ENCODE measurements at places on chromosomes 7 and 10. TPM values are rescaled to one million over a fixed set of nuclear protein-coding genes. Genes with fewer than 3 reads are reported as not detected.

Gene VAX1
- not detected for total RNA-seq

Gene DKK1
- 101 TPM for total RNA-seq

Gene SPDYE6
- total RNA-seq = not detected

Gene CTNNA3
- total RNA-seq = not detected

Gene ADAM12
- 30.4 TPM for total RNA-seq

Gene CCDC172
- not detected for total RNA-seq

Gene SPDYE3
- total RNA-seq = not detected

Gene TSPAN12
- total RNA-seq = 0.44 TPM

Gene CPED1
- total RNA-seq = 143 TPM

Gene SEMA4G
- 1.0 TPM for total RNA-seq

Gene CTTNBP2
- total RNA-seq = not detected

Gene CNOT4
- 7.9 TPM for total RNA-seq

Gene TMEM139
- not detected for total RNA-seq

Gene TPST1
- total RNA-seq = 136 TPM

Gene NUTM2D
- total RNA-seq = 1.5 TPM

Gene TMEM243
- 21.3 TPM for total RNA-seq

Gene HHEX
- 7.9 TPM for total RNA-seq

Gene TRPV5
- not detected for total RNA-seq

Gene ZNF511
- 40.2 TPM for total RNA-seq

Gene STEAP2
- total RNA-seq = 1.8 TPM

Gene AOC1
- not detected for total RNA-seq

Gene GCK
- not detected for total RNA-seq

Gene SUFU
- total RNA-seq = 3.9 TPM

Gene SRRM3
- total RNA-seq = 0.66 TPM

Gene MBL2
- total RNA-seq = not detected

Gene AGR3
- total RNA-seq = not detected

Gene JCAD
- total RNA-seq = 10.2 TPM

Gene MYOF
- 126 TPM for total RNA-seq

Gene CDC14C
- total RNA-seq = not detected

Gene SIRT1
- 14.6 TPM for total RNA-seq

Gene GAD2
- not detected for total RNA-seq

Gene BMPER
- total RNA-seq = 24.5 TPM

Gene ADCYAP1R1
- not detected for total RNA-seq

Gene MSMB
- not detected for total RNA-seq

Gene ECHDC3
- 7.4 TPM for total RNA-seq

Gene AS3MT
- total RNA-seq = 0.88 TPM

Gene ADCY1
- total RNA-seq = 0.29 TPM

Gene PDGFA
- total RNA-seq = 177 TPM

Data from placental pericyte (primary cell).